ENCODE measurements at places on chromosomes 1 and 21.

GRCh38 chr1:66239834-66240233 is 294.1 kb upstream of the SGIP1 start:
- DNase-seq: no peak

GRCh38 chr1:116470671-116471070 is 97.6 kb downstream of the ATP1A1 start:
- no peak for DNase-seq

GRCh38 chr1:91846007-91846638 is 39.8 kb downstream of the TGFBR3 start:
- no peak for DNase-seq

- DNase-seq: no peak
These were observed 107.0 kb downstream of the RHOU start for GRCh38 chr1:228842094-228842775.

GRCh38 chr1:17890056-17890814 is 135.1 kb downstream of the ACTL8 start:
- no peak for DNase-seq

GRCh38 chr1:236281198-236281653 is 532 bp downstream of the ERO1B start:
- no peak for DNase-seq

DNA sequence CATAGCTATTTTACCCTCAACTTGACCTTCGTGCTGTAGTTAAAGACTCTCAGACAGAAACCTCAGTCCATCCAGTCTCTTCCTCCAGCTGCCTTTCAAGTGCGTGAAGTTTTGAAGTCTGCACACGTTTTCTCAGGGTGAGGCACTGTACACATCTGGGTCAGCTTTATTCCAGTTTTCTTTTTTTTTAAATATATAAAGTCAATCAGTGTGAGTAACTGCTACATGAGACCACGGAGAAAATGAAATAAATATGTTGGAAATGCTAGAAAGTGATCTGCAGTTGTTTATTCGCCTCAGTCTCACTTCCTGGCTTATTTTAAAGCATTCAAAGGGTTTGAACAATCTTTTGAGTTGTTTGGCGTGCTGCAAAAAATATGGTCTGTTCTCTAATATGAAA is 135.7 kb downstream of the ROR1 start:
- DNase-seq: no peak

GRCh38 chr1:156947818-156948525 is 27.5 kb downstream of the LRRC71 start:
- no peak for DNase-seq

GRCh38 chr1:24551290-24551959 is 4.5 kb upstream of the NCMAP start:
- DNase-seq: no peak

DNA sequence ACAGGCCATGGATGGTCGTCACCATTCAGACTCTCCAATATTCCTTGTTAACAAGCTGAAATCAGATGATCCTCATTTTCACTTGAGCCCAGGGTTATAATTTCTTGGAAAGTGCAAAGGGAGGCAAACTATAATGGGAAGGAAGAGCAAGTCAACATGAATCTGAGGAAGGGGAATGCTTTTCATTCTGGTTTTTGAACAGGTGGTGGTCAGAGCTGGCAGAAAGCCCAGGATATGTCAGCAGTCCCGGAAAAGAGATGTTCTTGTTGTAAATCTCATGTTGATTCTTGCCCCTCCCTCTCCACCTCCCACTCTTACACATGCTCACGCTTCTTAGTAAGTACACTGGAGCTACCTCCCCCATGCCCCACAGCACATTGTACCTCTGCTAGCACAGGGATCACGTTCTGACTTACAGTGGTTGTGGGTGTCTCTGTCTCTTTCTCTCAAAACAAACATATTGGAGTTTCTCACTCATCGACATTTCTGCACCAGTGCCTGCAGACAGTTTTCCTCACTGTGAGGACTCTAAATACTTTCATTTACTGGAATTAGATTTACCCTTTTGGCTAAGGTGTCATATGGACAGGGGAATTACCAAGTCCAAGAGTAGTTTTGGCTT is 77.6 kb downstream of the XCL2 start:
- DNase-seq: no peak

DNA sequence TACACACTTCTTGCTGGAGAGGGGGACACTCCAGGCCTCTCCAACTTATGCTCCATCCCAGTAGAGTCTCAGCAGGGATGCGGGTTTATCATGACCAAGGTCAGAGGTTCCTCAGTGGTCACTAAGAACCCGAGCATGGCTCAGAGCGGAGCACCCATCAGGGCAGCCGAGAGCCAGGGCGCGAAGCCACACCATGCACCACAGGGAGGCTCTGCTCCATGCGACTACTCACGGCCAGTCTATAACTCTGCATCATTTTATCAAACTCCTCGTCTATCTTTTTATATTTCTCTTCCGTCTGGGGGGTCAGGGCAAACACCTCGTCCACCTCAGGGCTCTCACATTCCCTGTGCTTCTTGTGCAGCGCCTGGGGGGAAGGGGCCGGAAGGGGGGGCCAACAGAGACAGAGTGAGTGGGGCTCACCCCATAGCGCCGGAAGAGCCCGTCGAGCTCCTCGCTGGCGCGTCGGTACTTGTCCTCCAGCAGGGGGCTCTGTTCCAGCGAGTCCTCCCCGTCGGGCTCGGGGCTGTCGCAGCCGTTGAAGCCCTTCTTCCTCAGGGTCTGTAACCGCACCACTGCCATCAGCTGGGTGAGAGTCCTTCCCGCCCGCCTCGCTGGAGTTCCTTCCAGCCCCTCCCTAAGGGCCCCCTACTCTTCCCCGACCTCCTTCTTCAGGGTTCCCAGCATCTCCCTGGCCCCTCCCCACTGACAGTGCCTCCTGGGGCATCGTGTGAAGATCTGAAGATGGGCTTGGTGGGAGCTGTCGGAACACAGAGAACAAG is 20.0 kb downstream of the MEF2D start:
- peak; percentile 95 for DNase-seq

DNA sequence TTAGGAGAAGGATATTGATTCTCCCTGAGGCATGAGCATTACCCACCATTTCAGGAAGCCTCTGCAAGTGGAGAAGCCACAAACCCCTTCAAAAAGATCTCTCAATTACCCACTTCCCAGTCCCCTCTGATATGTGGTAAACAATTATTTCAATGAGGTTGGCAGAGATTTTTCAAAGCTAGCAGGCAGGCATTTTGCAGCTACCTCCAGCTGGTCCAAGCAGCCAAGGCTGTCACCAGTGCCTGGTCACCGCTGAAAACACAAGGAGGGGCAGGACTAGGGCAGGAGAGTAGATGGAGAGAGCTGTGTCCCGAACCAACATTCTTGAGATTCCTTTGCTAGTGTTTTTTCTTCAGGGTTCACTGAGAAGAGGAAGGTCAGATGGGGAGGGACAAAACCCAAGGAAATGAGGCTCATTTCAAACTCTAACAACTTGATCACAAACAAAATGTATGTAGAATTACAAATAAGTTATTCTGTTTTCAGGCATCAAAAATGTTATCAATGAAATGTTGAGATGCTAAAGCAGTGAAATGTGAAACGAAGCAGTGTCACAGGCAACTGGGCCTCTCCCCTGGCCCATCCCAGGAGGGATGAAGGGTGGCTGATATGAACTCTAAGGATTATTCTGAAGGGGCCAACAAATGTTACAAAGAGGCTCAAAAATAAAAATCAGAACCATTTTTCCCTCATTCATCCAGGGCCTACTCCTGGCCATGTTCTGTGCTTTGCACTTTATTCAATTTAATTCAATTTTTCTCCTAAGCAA is 22.3 kb downstream of the APP start:
- DNase-seq: no peak

GRCh38 chr1:113980110-113980509 is 836 bp downstream of the OLFML3 start:
- DNase-seq: no peak

- DNase-seq: no peak
These were observed 226.5 kb upstream of the CAMK1G start for GRCh38 chr1:209356976-209357377.

DNA sequence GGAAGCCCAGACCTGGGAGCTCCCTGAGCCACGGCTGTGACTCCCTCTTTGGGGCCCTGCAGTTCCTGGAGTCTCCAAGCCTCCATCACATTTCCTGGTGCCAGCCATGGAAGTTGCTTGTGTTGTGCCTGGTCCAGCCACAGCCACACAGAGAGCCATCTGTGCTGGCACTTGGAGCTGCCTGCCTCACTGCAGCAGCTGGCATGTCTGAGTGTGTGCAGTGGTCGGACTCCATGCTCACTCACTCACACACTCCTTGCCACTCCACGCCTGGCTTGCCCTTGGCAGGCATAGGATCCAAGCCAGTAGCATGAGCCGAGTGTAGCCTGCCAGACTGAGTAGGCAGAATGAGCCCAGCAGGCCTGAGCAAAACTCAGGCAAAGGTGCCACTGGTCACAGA is 516.3 kb upstream of the BEND5 start:
- no peak for DNase-seq

- DNase-seq: no peak
These were observed 26.8 kb upstream of the BEND5 start for GRCh38 chr1:48803474-48803873.

GRCh38 chr1:200051620-200052019 is 24.1 kb downstream of the NR5A2 start:
- no peak for DNase-seq

- no peak for DNase-seq
These were observed 65.5 kb downstream of the RNF187 start for GRCh38 chr1:228552596-228553176.

DNA sequence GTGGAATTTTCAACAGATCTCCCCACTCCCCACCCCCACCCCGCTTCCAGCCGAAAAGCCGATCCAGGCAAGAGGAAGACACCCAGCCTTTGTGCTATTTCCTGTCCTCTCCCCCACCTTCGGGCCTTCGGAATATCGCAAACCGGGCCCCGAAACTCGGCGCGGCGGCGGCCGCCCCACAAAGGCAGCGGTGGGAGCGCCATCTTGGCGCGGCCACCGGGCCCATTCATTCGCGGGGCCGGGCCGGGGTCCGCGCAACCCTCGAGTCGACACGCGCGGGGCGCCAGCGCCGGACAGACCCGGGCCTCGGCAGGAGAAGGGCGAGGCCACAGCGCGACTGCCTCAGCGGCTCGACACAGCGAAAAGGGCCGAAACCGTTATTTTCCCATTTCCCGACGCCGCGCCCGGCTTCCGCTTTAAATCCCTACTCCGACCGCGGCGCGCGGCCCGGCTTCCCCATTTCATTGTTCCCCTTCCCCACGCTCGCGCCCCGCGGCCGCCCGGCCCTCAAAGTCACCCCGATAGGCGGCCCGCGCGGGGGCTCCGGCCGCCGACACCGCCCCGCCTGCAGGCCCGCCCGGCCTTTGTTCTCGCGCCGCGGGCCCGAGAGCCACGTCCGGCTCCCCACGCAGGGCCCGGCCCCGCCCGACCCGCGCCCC is 911 bp downstream of the GNB1 start:
- no peak for DNase-seq

DNA sequence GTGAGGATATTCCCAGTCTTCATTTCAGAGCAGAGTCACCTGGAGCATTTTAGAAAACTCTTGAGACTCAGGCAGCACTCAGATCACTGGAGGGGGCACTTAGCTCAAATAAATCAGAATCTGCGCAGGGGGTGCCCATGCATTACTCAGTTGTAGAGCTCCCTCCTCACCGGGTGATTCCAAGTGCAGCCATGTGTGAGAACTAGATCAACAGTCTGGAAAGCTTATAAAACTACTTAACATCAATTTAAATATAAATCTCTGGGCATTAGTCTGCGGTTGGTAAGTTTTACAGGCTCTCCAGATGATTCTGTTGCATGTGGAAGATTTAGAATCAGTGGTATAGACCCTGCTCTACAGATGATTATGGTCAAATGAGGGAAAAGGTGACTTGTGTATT is 128.6 kb downstream of the ST6GALNAC3 start:
- peak; percentile 21 for DNase-seq

DNA sequence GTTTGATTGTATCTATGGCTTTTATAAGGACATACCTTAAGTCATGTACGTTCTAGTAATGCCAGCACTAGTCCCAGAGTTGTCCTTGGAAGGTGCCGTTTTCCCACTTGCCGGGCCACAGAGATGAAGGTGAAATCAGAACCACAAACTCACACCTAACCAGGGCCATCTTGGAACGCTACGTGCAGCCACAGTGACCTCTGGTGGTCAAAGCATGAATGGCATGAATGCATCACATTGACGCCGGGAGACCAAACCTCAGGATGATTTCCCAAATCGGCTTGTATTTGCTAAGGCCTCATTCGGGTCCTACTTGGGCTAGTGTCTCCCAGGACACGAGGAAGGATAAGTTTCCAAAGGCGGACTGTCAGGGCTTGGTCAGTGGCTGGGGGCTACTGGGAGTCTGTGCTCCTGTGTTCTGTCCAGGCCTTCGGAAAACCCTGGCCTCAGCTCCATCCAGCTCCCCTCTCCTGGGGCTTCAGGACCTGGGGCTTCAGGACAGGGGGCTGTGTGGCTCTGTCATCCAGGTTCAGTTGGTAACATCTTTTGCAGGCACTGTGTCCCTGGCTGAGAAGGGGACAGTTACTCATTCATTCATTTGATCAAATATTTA is 260.5 kb downstream of the PRDM2 start:
- peak; percentile 20 for DNase-seq

DNA sequence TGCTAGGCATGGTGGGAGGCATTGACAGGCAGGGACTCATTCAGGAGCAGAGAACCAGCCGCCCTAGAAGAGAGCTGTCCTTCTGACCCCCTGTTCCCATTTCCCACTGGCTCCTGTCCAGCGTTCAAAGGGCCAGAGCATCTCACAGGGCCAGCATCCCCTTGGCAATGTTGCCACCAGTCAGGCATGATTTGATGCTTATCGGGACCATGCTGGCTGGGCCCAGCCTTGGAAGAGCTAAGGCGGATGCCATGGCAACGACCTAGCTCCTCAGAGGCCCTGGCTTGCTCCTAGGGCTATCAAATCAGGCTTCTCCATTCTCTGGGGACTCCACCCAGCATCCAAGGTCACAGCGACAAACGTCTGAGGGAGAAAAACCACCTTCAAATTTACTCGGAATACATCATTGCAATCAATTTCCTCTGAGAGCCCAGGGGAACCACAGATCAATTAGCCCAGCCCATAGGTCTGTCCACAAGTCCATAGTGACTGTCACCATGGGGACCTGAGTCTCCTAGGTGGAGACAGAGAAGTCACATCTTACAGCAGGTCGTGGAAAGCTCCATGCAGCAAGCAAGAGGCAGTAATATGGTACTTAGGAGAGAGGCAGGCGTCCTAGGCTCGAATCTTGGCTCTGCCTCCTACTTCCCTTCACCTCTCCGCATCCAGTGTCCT is 14.1 kb upstream of the VWA5B1 start:
- DNase-seq: no peak

DNA sequence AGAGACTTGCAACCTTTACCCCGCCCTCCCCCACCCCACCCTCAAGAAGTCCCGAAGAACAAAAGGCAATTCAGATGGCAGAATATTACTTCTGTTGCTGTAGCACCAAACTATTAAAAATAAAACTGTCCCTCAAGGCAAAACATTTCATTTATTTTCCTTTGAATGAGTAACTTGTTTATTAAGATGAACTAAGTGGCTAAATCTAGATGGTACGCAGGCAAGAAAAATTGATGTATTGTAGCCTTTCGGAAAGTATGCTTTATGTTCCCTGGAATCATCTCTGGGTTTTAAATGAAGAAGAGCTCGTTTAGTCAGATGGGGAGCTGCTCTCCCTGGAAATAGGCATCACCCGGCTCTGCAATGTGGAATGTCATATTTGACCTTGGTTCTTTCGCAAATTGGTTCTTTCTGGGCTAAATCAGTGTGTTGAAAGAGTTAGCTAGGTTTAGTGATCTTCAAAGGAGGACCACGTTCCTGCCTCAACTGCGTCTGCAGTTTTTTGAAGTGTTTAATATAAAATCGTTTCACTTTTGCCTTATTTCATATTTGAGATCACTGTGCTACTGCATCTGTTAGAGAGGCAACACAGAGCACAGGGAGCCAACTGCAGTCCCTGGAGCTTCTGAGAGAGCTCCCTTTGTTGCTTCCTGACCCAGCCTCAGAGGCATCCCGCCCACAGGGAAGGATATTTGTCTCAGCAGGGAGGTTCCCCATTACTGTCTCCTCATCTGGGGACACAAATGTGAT is 61.8 kb downstream of the KIF26B start:
- DNase-seq: no peak

Measured in D721Med (cell line).